ENCODE measurements at places on chromosomes 2 and 18. TPM values are rescaled to one million over a fixed set of nuclear protein-coding genes. Genes with fewer than 3 reads are reported as not detected.

DNA sequence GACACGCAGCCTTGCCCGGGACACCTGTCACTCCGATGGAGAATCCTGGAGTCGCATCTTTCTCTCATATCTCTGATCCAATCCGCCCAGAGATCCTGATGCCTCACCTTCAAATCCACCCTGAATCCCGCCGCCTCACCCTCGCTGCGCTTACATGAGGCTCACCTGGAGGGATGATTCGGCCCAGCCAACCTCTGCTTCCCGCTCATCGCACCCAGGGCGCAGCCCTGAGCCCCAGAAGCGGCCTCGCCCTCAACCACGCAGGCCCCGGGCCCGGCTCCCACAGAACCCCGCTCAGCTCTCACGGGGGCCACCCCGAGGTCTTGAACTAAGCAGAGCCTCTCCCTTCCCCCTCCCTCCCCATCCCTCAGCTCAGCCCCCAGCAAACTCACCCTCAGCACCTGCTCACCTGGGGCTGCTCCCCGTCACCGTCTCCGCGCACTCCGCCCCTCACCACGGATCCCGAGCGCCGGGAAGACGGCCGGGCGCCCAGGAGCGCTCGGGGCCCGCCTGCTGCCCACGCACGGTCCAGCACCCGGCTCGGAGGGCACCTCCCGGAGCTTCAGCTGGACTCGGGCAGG, 160.0 kb downstream of the NDUFA10 start:
- no peak overlapping the region for H3K4me3 ChIP-seq
- H3K27me3 ChIP-seq: no peaks in the 10 kb centered on the region
- no peaks in the 10 kb centered on the region for H3K36me3 ChIP-seq
- no peaks in the 10 kb centered on the region for H3K4me1 ChIP-seq
- DNase-seq: no peak

GRCh38 chr2:2181493-2181892, 149.6 kb downstream of the MYT1L start:
- H3K4me1 ChIP-seq: no peaks in the 10 kb centered on the region
- no peak for DNase-seq
- H3K36me3 ChIP-seq: peaks cover 2% of the 10 kb centered on the region
- H3K4me3 ChIP-seq: no peak overlapping the region
- H3K27ac ChIP-seq: no peak overlapping the region

PRLH gene
- not detected for total RNA-seq

DNA sequence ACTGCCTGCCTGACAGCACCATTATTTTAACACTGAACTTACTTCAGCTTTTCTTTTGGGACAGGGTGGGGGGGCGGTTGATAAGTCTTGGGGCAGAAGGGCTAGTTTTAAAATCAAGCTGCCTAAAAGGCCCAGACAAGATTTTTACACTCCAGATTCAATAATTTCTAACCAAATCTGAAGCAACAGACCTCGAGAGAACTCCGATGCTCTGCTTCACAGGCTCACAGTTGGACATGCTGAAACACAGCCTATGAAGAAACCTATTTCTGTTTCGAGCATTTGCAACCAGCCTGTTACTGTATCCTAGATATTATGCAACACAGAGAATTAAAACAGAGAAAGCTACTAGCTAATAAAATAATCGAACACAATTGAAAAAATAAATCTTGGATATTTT, 1.3 kb upstream of the MYT1L start:
- H3K27ac ChIP-seq: no peak overlapping the region
- H3K27me3 ChIP-seq: no peaks in the 10 kb centered on the region
- peaks cover 14% of the 10 kb centered on the region for H3K36me3 ChIP-seq

DNA sequence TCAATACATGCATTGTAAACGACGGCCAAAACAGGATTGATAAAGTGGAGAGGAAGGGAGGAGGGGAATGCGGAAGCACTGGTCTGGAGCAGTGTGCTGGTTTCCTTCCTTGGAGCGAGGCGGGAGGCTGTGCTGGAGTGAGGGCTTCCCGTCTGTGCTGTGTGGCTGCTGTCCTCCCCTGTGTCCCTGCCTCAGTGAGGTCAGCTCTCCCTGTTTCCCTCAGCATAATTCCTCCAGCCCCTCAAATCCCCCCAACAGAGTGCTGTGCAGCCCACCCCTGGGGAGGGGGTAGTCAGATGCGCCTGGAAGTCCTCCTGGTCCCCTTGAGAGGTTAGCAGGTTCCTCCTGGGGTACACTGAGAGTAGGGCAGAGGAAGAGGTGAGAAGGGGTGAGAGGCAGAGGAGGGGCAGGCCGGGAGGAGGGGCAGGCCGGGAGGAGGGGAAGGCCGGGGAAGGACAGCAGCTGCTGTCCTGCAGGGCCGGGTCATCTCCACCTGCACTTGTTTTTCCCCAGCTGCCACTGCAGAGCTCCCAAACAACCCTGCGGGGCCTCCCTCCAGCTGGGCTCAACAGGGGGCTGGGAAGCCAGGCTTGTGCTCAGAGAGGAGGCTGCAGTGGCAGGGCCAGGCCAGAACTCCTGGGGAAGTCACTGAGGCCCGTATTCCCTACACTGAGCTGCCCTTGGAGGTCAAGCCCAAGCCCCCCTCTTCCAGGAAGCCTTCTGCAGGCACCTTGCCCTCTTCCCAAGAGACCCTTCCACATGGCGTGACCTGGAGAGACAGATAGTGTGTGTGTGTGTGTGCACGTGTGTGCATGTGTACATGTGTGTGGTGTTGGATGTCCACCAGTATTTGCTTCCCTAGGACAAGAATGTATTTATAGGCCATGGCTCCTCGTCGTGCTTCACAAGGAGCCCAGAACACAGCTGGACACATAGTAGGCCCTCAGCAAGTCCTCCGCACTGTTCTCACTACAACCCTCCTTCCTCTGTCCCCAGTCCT, 13.2 kb upstream of the ATP6V1B1 start:
- peak; percentile 37 for DNase-seq
- H3K4me1 ChIP-seq: no peaks in the 10 kb centered on the region
- H3K27ac ChIP-seq: no peak overlapping the region
- H3K27me3 ChIP-seq: no peaks in the 10 kb centered on the region
- no peak overlapping the region for H3K4me3 ChIP-seq

GRCh38 chr18:4433717-4434116, 21.4 kb downstream of the DLGAP1 start:
- no peak overlapping the region for H3K4me3 ChIP-seq
- no peak for DNase-seq
- no peaks in the 10 kb centered on the region for H3K27me3 ChIP-seq
- H3K27ac ChIP-seq: no peak overlapping the region
- H3K36me3 ChIP-seq: peaks cover 12% of the 10 kb centered on the region
- H3K4me1 ChIP-seq: peaks cover 6% of the 10 kb centered on the region

GRCh38 chr18:55245211-55245614, 286.0 kb upstream of the CCDC68 start:
- H3K27ac ChIP-seq: no peak overlapping the region
- H3K27me3 ChIP-seq: no peaks in the 10 kb centered on the region
- H3K4me3 ChIP-seq: no peak overlapping the region
- DNase-seq: no peak
- peaks cover 6% of the 10 kb centered on the region for H3K36me3 ChIP-seq

- DNase-seq: no peak
- no peak overlapping the region for H3K4me3 ChIP-seq
- H3K27ac ChIP-seq: no peak overlapping the region
Measured at GRCh38 chr2:159658881-159659873, 42.8 kb upstream of the BAZ2B start.

SERPINB12 gene
- total RNA-seq: not detected

MYO3B gene
- total RNA-seq: 0.63 TPM

DNA sequence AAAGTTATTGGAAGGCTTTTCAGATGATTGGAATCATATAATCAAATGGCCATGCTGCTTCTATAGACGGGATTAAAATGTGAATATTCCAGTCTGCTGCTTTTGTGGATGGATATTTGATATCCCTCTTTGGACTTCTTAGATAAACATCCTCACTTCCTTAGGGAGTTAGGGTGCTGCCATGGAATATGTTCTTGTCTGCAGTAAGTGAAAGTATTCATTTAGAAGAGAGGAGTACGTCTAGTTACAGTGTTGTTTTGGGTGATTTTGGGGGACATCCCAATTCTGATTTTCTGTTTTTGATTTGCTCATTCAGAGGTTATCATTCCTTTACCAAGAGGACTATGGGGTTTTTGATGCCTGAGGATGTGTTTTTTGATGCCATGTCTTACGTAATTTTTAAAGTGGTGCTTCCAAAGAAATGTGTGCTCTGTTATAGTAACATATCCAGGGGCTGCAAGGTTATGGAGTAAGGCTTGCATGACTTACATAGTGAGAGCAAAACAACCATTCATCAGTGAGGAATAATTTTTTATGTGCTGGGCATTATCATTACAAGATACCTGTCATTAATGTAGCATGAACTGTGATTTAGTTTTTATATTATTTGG, 33.6 kb downstream of the ASXL3 start:
- no peaks in the 10 kb centered on the region for H3K27me3 ChIP-seq
- no peak for DNase-seq
- H3K4me1 ChIP-seq: no peaks in the 10 kb centered on the region
- H3K36me3 ChIP-seq: no peaks in the 10 kb centered on the region
- no peak overlapping the region for H3K27ac ChIP-seq

DNA sequence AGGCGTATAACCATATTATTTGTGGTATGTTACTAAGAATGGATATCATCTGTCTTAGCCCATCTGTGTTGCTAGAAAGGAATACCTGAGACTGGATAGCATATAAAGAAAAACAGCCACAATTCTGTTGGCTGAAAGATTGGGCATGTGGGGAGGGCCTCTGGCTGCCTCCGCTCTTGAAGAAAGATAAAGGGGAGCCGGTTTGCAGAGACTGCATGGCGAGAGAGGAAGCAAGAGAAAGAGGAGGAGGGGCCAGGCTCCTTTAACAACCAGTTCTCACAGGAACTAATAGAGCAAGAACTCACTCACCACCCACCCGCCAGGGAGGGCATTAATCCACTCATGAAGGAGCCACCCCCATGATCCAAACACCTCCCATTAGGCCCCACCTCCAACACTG, 29.2 kb upstream of the UXS1 start:
- no peaks in the 10 kb centered on the region for H3K36me3 ChIP-seq
- no peaks in the 10 kb centered on the region for H3K27me3 ChIP-seq
- no peaks in the 10 kb centered on the region for H3K4me1 ChIP-seq
- no peak overlapping the region for H3K27ac ChIP-seq

GRCh38 chr2:26598336-26598995, 42.7 kb downstream of the CIB4 start:
- H3K27ac ChIP-seq: no peak overlapping the region
- peak; percentile 25 for DNase-seq
- H3K27me3 ChIP-seq: no peaks in the 10 kb centered on the region
- no peaks in the 10 kb centered on the region for H3K4me1 ChIP-seq

GRCh38 chr2:20675701-20676352, 8.9 kb downstream of the GDF7 start:
- peaks cover 2% of the 10 kb centered on the region for H3K36me3 ChIP-seq
- no peak overlapping the region for H3K4me3 ChIP-seq
- peaks cover 4% of the 10 kb centered on the region for H3K4me1 ChIP-seq
- peaks cover 28% of the 10 kb centered on the region for H3K27me3 ChIP-seq
- no peak overlapping the region for H3K27ac ChIP-seq

DNA sequence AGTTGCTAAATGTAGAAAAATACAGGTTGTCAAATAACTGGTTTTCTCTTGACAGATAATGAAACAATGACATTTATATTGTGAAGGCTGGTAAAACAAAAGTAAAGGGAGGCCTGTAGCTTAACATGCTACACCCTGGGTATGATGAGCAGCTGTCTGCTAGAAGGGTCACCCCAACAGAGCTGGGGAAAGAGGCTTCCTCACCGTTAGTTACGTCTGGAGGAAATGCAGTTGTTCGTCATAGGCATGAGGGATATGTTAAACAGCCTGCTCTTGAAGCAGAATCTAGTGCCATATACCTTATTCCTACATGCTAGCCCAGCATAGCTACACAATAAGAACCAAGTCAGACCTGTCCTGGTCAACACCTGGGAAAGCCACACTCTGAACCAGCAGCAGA, 49.9 kb downstream of the LPIN2 start:
- no peak overlapping the region for H3K4me3 ChIP-seq
- no peaks in the 10 kb centered on the region for H3K27me3 ChIP-seq
- no peaks in the 10 kb centered on the region for H3K4me1 ChIP-seq
- no peak overlapping the region for H3K27ac ChIP-seq
- H3K36me3 ChIP-seq: peaks cover 3% of the 10 kb centered on the region
- no peak for DNase-seq

DNA sequence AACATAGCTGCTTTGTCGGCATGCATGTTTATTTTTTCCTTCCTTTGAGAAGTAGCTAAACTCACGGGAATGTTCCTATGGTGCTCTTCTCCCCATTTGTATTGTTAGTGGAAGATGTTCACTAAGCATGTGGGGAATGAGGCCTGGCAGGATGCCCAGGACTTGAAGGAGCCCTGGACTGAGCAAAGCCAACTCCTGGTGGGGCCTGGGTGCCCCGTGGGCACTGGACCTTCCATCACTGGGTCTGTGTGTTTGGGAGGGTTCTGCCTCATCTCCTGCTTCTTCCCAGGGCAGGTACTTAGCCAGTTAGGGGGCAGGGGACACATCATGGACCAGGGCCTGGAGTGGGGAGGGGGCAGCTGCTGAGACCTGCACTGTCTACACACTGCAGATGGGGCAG, 49.3 kb downstream of the ACAA2 start:
- DNase-seq: no peak
- peaks cover 2% of the 10 kb centered on the region for H3K4me1 ChIP-seq
- no peaks in the 10 kb centered on the region for H3K36me3 ChIP-seq
- H3K4me3 ChIP-seq: no peak overlapping the region
- H3K27me3 ChIP-seq: no peaks in the 10 kb centered on the region
- no peak overlapping the region for H3K27ac ChIP-seq

GRCh38 chr2:118642501-118642900, 204.9 kb downstream of the EN1 start:
- H3K27ac ChIP-seq: no peak overlapping the region
- DNase-seq: no peak
- no peaks in the 10 kb centered on the region for H3K36me3 ChIP-seq
- peaks cover 3% of the 10 kb centered on the region for H3K4me1 ChIP-seq

DNA sequence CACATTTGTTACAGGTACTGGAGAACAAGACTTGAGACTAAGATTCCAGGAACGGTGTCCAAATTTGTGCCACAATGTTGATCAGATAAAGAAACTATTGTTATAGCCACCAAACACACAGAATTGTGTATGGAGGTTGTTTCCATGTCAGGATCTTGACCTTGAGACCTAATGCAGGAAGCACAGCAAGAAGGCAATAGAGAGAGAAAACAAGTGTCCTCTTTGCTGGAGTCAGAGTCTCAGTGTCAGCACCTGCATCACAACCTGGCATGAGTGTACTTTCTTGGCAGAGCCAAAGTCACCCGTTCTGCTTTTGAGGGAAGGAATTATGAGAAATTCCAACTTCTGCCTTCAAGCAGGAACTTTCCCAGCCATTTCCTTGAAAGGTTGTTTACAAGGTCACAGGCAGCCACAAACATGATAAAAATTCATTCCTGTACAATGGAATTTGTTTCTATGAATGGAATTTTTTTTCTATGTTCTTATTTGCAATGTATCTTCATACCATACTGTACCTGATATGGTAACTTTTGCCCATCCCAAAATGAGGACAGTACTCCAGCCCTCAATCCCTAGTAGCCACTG, 118.4 kb downstream of the PKP4 start:
- H3K4me3 ChIP-seq: no peak overlapping the region
- H3K27ac ChIP-seq: no peak overlapping the region
- H3K4me1 ChIP-seq: no peaks in the 10 kb centered on the region
- H3K27me3 ChIP-seq: no peaks in the 10 kb centered on the region
- 0 out of 2 replicates have a peak, but pooled peaks cover 1% of the 10 kb centered on the region for H3K36me3 ChIP-seq
- no peak for DNase-seq

CXCR1 gene
- not detected for total RNA-seq

GRCh38 chr18:79481046-79481790, 85.5 kb downstream of the NFATC1 start:
- no peaks in the 10 kb centered on the region for H3K36me3 ChIP-seq
- H3K4me3 ChIP-seq: no peak overlapping the region
- no peaks in the 10 kb centered on the region for H3K27me3 ChIP-seq
- no peak overlapping the region for H3K27ac ChIP-seq
- no peaks in the 10 kb centered on the region for H3K4me1 ChIP-seq
- DNase-seq: no peak
